ENCODE measurements at places on chromosomes 7 and 10. TPM values are rescaled to one million over a fixed set of nuclear protein-coding genes. Genes with fewer than 3 reads are reported as not detected.

The NEBL gene
- total RNA-seq: 66.4 TPM

The MPP7 gene
- total RNA-seq: 7.6 TPM

The ZNF488 gene
- total RNA-seq: 1.6 TPM

The CRHR2 gene
- 1.6 TPM for total RNA-seq

The EIF5AL1 gene
- 0.23 TPM for total RNA-seq

The TUBAL3 gene
- not detected for total RNA-seq

The ADRA2A gene
- 6.0 TPM for total RNA-seq

The GPR15LG gene
- total RNA-seq: not detected

Measured in diencephalon (tissue), 1 donor.